Esophagus muscularis mucosa (tissue), 4 donors: ENCODE measurements at places on chromosomes 1 and 21. TPM values are rescaled to one million over a fixed set of nuclear protein-coding genes. Genes with fewer than 3 reads are reported as not detected.
A peak's percentile ranks its signal among the peaks of the same experiment; 100 is the strongest.

CRYBG2 gene
- total RNA-seq = not detected

PRKAA2 gene
- 37.3 TPM for total RNA-seq

KRTAP8-1 gene
- total RNA-seq = not detected

NAV1 gene
- total RNA-seq = 25.6 TPM

DNA sequence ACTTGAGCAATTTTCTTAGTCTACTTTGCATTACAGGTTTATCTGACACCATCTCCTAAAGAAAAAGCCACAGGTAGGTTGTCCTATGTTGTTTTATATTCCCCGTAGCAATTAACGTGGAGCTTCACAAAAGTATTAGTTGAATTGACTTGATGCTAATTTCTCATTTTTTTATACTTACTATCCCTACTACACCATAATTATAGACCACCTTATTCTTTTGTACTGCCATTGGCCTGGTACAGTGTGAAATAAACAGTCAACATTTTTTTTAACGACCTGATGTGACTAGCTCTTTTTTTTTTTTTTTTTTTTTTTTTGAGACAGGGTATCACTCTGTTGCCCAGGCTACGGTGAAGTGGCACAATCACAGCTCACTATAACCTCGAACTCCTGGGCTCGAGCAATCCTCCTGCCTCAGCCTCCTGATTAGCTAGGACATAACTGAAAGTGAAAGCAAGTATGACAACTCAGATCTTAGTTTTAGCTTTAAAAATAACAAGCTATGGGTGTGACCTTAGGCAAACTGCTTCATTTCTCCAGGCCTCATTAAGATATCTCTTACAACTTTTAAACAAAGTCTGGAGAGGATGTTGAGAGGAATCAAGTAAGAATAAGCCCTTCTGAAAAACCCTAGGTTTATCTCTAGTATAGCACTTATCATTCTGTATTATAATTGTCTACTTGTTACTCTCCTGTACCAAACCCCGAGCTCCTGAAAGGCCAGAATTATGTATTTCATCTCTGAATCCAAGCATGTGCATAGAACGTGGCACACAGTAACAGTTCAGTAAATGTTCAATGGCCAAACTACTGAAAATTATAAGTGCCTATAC lies 49.5 kb downstream of the LUZP1 start:
- DNase-seq = no peak

- DNase-seq = no peak
Measured at GRCh38 chr1:93537924-93538323, 90.0 kb downstream of the FNBP1L start.

DNA sequence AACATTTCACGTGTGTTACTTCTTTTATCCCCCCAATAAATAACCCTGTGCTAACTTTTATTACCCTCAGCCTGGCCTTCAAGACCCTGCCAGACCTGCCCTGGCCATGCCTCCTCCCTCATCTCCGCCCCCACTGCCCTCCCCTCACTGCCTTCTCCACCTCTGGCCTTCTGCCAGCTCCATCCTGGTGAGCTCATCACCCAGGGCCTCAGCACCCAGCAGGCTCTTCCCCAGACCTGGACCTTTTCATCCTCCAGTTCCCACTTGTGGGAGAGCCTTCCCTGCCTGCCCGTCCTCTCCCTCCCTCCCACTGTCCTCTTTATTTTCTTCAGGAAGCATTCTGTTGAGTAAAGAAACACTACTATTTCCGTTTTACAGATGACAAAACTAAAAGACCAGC lies 72.0 kb downstream of the SLC66A1 start:
- DNase-seq = no peak

- DNase-seq = no peak
Measured at GRCh38 chr1:248114890-248115289, 19.9 kb downstream of the OR2L13 start.

DNA sequence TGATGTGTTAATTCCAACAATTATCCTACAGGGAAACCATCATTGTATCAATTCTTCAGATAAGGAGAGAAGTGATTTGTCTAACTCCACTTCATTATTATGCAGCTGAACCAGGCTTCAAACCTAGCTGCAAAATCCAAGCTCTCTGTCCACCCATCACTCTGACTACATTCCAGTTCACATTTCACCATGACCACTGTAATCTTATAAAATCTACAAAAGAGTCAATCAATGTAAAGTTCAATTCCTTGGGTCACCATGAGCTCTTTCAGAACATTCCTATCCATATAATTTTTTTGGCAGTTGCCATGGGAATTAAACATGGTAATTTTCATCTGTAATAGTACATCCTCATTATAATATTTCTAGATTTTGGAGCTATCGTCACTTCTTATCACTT lies 100.9 kb downstream of the PLPPR5 start:
- no peak for DNase-seq

GRCh38 chr1:168265596-168265995 lies 15.1 kb upstream of the TBX19 start:
- DNase-seq = no peak

DNA sequence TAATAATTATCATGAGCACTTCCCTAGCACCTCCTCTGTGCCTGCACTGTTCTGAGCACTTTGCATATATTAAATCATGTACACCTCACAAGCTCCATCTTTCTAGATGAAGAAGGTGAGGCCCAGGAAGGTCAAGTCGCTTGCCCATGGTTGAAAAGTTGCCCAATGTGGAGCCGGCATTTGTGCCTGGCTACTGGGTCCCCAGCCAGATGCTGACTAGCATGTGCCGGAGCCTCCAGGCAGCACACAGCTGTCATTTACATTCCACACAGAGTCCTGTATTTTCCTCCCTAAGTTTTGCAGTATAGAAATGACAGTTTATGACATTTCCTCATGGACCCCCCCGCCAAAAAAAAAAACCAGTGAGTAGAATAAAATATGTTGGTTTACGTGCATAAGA lies 94.3 kb downstream of the BCAR3 start:
- no peak for DNase-seq

GRCh38 chr1:74464037-74464436 lies 48.4 kb downstream of the LRRC53 start:
- DNase-seq = no peak

GRCh38 chr1:83083589-83084224 lies 915.2 kb downstream of the TTLL7 start:
- no peak for DNase-seq

DNA sequence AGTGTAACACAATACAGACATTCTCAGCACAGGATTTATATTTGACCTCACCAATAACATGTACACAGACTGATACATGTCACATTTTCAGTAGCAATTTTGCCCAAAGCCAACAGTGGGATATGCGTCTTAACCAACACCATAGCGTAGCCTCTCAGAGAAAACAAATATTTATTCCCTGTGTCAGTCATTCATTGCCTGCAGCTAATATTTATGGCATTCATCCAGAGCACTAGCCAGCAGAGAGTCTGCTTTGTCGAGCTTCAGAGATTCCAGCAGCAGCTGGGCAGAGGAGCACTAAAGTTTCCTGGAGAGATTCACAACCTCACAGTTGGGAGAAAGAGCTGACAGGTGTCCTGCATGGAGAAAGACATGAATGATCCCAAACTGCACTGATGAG lies 400.7 kb upstream of the DAB1 start:
- no peak for DNase-seq

GRCh38 chr1:8343464-8344001 lies 25.6 kb downstream of the SLC45A1 start:
- DNase-seq = peak; percentile 96

DNA sequence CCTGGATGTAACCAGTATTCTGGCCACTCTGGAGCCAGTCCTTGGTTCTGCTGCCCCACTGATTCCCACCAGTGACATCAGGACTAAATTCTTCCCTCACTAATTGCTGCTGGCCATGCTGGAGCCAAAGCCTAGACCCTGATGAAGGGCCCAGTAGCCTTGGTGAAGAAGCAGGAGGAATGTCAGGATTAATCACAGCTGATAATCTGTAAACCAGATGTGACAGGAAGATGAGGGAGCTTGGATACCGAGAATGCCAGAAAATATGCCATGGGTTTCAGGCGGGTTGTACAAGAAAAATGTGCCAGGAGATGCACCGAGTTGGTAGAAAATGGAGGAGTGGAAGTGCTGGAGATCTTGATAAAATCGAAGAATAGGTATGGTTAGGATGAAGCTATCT lies 119.0 kb upstream of the PPP2R5A start:
- DNase-seq = no peak
